ENCODE measurements at places on chromosomes 4 and X. TPM values are rescaled to one million over a fixed set of nuclear protein-coding genes. Genes with fewer than 3 reads are reported as not detected.

GLUD2 gene
- 5.6 TPM for total RNA-seq

S100P gene
- 0.27 TPM for total RNA-seq

FGF5 gene
- 26.1 TPM for total RNA-seq

INTU gene
- total RNA-seq = 50.6 TPM

ADAD1 gene
- not detected for total RNA-seq

CACNA1F gene
- total RNA-seq = 0.36 TPM

Measured in cerebellum (tissue), 4 donors.